ENCODE measurements at places on chromosomes 1 and 21.

GRCh38 chr1:9037476-9038337, 11.5 kb upstream of the SLC2A7 start:
- DNase-seq: no peak

DNA sequence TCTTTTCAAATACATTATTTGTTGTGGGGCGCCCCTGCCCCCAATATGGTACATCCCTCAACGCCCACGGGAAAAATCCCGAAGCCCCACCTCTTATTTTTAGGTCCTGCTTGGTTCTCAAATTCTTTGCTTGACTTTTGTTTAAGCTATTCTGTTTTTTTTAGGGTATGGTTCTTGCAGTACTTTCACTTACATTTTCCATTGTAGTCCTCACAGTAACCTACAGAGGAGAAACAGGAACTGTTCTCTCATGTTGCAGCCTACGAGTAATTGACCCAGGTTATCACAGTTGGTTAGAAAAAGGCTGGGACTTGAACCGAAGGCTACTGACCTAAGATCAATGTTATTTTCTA, 697 bp upstream of the C21orf91 start:
- DNase-seq: peak; percentile 88

DNA sequence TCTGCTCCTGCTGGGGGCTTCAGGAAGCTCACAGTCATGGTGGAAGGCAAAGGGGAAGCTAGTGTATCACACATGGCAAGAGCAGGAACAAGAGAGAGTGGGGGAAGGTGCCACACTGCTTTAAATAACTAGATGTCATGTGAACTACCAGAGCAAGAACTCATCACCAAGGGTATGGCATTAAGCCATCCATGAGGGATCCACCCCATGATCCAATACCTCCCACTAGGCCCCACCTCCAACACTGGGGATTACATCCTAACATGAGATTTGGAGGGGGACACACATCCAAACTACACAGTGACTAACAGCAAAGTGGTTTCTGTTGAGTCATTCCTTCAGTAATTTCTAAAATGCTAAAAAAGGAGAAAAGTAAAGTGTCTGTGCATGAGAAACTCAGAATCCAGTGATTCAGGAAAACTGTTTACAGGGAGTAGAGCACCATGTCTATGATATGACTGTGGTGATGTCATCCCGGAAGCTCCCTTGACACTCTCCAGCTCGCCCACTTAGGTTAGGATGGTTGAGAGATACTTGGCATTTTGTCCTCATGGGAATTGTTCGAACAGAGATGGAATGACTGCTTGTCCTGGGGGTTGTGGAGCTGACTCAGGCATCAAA, 50.3 kb downstream of the CHD1L start:
- peak; percentile 47 for DNase-seq

GRCh38 chr1:227559499-227559898, 3.9 kb upstream of the ZNF678 start:
- DNase-seq: no peak

DNA sequence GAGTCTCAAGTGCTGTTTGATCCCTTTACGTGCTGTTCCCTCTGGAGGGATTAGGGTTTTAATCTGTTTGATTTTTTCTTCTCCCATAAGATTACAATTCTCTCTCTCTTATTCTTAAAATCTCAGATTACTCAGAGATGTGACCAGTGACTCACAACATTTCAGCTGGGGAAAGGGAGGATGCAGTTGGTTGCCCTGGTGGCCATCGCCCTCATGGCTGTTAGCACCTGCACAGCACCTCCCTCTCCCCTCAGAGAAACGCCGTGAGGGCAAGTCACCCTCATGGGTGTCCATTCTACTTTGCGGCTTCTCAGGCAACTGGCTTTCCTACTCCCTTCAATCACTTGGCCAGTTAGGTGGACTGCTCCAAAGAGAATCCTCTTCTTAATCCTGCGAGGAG, 42.4 kb upstream of the KCNA3 start:
- DNase-seq: no peak

DNA sequence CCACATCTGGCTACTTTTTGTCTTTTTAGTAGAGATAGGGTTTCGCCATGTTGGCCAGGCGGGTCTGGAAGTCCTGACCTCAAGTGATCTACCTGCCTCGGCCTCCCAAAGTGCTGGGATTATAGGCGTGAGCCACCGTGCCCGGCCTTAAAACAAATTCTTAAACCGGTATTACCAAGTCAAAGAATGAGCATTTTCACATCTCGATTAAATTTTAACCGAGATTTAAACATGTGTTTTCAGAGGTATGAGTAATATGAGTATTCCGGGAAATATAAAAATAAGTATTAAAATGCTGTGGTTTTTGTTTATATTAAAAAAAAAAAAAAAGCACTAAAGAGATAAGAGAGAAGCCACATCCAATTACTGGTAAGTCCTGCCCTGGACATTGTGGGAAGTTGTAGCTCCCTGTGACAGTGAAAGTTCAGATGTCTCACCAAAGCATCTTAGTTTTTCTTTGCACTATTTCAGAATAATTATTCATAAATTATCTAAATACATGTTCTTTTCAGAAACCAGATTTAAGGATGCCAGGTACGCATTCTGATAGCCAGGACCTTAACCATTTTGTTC, 24.9 kb downstream of the ZNF281 start:
- no peak for DNase-seq

DNA sequence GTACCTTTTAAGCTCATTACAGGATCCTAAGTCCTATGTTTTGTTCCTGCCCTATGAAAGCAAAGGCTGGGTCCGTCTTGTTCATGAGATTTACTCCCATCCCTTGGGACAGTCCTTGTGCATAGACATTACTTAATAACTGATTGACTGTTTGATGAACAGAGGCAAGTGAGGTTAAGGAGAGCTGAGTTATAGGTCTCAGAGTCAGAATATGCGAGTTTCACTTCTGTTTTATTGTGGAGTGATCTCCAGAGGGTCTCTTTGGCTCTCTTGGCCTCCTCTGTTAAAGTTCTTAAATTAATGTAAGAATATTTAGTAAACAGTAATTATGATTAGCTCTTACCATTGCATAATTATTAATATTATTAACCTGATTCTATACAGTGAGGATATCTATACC, 52.6 kb downstream of the BRINP2 start:
- DNase-seq: no peak

- no peak for DNase-seq
Observed at GRCh38 chr21:35920436-35920835, 139.9 kb downstream of the SETD4 start.

DNA sequence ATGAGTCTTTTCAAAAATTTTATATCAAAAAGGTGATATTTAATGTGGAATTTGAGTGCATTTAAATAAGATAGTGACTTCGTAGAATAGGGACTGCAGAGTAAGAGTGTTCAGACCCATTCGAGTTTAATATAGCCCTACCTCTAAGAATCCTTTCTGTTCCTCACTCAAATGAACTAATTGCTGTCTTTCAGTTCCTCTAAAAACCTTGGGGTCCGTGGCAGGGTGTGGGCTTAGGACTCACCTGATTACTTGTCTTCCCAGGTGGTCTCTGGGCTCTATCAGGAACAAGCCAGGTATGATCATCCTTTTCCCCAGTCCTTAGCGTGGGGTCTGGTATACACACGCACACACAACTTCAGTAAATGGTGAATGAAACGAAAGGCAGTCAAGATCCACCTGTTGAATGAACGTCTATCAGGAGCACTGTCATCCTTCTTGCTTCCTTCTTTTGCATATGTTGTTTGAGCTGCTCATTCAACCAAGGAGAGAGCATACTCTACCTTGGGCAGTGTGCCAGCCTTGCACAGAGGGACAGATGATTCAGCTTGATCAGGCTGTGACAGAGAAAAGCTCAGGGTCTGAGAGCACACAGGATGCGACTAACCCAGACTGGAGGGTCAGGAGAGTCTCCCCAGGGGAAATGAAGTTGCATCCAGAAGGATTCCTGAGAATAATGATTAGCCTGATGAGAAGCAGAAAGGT, 1.2 kb upstream of the RNF11 start:
- DNase-seq: peak; percentile 76

DNA sequence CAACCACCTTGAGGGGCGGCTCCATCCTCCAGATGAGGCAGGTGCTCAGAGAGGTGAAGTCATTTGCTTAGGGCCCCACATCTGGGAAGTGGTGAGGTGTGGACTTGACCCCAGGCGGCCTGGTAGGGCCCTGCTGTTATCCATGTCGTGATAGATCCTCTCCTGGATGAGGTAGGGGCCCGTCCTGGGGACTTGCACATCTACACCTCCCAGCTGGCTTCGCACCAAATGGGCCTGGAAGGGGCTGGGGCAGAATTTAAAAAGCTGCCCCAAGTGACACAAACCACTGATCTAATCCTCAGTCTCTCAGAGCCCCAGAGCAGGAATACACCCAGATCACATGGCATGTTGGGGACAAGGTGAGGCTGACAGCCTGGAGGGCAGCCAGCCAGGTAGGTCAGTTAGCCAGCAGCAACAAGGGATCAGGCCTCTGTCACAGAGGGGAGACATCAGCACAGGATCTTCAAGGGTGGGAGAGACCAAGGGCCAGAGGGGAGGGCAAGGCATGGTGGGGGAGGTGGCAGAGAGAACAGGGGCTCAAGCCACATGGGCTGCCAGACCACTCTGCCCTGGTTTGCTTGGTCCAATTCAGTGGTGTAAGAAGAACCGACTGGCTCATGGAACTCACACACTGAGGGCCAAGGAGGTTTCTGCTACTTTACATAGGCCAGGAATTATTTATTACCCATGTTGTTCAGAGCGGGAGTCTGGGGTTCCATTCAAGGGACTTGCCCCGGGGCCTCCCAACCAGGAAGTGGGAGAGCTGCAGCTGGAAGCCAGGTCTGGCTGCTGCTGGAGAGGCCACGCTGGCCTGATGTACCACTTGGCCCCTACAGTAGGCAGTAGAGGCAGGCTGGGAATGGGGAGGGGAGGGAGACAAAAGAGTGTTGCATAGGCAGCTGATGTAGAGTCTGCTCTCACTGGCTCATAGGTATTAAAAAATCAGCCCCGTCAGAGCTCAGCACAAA, 12.1 kb downstream of the LRP8 start:
- DNase-seq: peak; percentile 8

DNA sequence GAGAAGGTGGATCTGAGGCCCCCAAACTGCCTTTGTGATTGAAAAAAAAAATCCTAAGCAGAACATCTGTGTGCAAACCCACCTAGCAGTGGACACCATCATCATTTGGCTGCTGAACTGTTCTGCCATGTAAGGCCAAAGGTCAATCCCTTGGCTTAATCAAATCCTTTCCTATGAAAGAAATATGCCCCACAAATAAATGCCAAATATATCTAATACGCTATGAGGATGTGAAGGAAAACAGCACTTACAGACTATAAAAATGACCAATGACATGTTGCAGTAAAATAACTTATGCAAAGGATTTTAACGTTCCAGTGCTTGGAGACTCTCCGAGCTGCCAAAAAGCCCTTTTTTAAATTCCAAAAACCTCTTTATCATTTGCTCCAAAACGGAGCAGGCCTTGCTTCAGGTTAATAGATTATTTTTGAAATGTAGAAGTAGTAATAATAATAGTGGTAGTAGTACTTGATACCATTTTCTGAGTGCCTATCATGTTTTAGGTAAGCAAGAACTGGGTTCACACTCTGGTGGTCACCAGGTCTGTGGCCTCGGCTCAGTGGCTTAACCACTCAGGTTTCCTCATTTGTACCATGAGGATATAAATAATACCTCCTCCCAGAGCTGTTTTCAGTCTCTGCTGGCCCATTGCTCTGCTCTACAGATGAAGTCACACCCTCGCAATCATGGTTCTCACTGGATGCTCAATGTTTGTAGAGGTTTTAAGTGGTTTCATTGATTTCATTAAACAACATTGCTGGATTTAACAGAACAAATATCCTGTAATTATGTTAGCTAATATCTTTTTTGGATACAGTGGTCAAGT, 47.9 kb upstream of the EDEM3 start:
- DNase-seq: no peak

Data from Kasumi-1 (cell line).